ENCODE measurements at places on chromosomes 16 and 17.

GRCh38 chr17:71472809-71473789 lies 647.7 kb upstream of the SOX9 start:
- no peak for DNase-seq

- DNase-seq, result no peak
These were observed 390 bp downstream of the MLLT6 start for GRCh38 chr17:38705523-38705802.

DNA sequence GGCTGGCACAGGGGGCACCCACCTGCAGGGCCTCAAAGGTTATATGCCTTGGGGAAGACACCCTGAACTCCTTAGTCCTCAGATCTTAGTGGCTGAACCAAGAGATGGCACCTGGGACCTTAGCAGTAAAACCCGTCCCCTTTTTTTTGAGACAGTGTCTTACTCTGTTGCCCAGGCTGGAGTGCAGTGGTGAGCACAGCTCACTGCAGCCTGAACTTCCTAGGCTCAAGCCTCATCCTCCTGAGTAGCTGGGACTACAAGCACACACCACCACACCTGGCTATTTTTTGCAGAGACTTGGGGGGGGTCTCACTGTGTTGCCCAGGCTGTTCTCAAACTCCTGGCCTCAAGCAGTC lies 237.2 kb downstream of the MRTFB start:
- no peak for DNase-seq

DNA sequence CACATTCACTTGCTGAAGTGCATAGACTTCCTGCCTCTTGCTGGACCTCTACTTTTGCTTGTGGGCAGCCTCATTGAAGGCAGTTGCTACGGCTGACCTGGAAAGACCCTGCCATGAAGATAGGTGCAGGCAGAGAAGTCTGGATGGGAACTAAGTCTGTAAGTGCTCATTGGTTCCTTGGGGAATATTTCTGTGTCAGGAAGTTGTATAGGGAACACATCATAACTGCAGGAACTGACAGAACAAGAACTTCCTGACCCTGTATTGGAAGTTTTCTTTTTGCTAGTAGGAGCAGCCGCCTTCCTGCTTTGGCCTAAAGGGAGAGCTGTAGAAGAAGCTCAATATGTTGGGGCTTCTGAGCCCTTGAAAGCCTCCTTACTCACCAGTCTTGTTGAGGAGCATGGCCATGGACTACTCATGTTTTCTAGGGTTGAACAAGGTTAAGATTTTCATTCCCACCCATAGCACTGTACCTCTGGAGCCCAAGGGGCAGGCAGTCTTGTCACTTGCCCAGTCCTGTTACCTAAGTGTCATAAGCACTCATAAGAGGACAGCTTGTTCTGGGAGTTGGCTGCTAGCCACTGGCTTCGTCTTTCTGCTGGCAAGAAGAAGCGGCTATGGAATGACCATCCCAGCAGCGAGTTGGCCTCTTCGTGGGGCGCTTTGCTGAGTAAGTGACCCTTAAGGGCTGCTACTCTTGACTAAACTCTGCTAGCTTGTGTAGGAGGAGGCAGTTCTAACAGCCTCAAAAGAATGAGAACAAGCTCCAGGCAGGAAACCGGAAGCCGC lies 7.2 kb downstream of the UBFD1 start:
- no peak for DNase-seq

DNA sequence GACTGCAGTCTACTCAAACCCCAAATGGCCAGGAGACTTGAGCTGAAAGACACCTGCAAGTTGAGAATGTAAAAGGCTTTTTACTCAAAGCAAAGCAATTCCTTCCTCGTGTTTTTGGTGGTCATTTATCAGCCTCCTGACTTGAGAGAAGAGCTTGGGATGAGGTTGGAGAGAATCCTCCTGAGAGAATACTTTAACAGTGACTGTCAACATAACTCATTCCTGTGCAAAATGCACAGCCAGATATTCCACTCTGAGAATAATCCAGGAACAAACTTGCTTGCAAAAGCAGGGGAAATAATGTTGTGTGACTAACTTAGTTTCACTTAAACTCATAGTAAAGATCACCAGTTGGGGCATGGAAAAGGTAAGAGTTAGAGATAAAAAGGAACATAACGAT lies 53.4 kb downstream of the SNTB2 start:
- DNase-seq, result no peak

GRCh38 chr17:10614536-10615155 lies 42.5 kb downstream of the MYH3 start:
- no peak for DNase-seq

- DNase-seq, result no peak
These were observed 37.7 kb downstream of the ULK2 start for GRCh38 chr17:19830061-19830460.

- DNase-seq, result no peak
These were observed 204.9 kb downstream of the LGALS9B start for GRCh38 chr17:20262226-20263114.

GRCh38 chr17:67379251-67379630 lies 2.2 kb downstream of the PITPNC1 start:
- no peak for DNase-seq

- DNase-seq, result no peak
These were observed 570 bp upstream of the NME3 start for GRCh38 chr16:1771864-1772361.

DNA sequence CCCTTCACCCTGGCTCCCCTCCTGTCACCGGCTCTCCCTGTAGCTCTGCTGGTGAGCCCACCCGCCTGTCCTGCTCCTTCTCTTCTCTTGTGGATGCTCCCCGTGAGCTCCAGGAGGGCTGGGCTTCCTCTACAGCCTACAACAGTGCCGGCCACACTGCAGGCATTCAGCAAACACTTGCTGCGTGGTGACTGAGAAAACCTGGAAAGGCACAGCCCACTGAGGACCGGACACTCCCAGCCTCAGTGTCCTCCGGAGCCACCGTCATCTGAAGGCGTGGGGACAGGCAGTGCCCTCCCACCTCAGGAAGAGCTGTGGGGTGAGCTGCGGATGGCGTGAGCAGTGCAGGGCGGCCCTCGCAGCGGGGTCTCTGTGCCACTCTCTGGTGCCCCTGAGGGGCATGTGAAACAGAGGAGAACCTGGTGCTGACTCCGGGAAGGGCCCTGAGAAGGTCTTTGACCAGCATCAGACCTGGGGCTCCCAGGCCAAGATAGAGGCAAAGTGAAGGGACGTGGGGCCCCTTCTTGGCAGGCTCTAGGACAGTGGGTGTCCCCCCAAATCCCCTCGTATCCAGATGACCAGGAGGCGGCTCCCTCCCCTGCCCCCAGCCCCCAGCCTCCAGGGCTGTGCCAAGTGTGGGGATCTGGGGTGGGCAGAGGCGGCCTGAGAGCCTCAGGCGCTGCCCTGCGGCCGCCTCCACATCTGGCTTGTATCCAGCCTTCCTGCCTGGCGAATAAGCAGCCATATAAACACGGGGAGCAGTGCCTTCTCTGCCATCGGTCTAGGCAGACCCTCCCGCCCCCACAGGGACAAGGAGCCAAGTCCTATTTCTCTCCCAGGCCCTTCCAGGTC lies 44.0 kb upstream of the PABPN1L start:
- DNase-seq, result no peak

DNA sequence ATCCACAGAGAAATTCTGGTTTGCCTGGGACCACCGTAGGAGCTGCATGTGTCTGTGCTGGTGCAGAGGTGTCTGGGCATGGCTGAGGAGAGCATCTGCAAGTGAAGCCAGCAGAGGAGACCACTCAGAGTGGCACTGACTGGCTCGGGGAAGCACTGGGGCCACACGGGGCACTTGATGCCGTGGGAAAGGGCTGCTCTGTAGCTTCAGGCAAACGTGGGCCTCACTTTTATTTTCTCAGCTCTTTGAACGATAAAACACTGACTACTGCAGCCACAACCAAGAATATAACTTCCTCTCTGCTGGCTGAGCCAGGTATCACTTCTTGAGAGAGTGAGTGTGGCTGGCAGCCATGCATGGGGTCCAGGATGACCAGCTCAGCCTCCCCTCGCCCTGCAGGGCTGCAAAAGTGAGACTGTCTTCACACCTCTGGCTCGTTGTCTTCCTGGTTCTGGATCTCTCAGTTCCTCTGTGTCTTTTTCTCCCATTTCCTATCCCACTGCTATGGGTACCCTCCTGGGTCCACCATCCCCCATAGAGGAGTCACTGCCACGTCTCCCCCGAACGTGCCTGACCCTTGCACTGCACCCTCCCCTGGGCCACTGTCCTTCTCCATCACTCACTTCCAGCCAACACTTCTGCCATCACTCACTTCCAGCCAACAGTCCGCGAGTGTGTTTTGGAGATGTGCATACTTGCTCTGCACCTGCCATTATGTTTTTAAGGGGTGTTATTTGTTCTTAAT lies 201.4 kb upstream of the CHMP6 start:
- no peak for DNase-seq

All from activated CD8-positive, alpha-beta memory T cell treated with anti-CD3 and anti-CD28 coated beads for 1 hour (primary cell).